ENCODE measurements at places on chromosomes 16 and 17.

DNA sequence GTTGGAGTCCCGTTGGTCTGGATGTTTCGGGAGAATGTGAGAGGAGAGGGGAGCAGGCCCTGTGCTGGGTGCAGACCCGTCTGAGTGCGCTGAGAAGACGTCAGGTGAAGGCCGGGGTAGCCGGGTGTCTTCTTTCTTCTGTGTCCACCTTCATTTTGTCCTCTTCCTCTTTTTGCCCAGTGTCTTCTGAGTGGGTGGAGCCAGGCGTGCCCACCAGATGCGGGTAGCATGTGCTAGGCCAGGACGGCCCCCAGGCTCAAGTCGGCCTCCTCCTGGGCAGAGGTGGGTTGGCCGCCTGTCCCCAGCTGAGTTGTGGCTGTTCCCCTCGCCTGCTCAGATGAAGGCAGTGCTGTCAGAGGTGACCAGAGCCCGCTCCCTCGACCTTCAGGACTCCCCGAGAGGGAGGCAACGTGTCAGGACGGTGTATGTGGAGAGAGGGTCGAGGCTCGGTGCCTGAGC lies 3.5 kb downstream of the METRNL start:
- DNase-seq, result no peak

DNA sequence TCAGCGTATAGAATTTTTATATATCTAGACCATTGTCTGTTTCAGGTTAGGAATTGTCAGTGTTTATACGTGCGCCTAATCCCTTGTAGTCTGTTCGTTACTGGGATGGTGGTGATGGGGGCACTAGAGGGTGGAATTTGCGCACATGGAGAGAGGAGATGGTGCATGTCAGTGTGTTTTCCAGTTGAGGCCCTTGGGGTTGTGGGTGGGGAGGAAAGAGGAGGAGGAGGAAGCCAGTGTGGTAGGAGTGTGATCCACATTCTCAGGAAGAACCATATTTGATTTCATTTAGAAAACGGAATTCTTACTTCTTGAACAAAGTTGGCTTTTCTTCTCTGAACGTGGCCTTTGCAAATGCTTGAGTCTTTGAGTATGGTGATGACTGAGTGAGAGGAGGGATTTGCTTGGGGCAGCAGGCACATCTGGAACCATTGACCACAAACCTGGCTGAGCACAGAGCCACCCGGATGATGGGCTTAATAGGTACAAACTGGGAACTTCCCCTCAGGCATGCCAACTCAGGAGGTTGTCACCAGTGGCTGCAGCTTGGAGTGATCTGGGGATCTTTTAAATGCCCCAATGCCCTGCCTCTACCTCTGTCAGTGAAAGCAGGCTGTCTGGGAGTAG lies 98.9 kb downstream of the PRKCB start:
- no peak for DNase-seq

DNA sequence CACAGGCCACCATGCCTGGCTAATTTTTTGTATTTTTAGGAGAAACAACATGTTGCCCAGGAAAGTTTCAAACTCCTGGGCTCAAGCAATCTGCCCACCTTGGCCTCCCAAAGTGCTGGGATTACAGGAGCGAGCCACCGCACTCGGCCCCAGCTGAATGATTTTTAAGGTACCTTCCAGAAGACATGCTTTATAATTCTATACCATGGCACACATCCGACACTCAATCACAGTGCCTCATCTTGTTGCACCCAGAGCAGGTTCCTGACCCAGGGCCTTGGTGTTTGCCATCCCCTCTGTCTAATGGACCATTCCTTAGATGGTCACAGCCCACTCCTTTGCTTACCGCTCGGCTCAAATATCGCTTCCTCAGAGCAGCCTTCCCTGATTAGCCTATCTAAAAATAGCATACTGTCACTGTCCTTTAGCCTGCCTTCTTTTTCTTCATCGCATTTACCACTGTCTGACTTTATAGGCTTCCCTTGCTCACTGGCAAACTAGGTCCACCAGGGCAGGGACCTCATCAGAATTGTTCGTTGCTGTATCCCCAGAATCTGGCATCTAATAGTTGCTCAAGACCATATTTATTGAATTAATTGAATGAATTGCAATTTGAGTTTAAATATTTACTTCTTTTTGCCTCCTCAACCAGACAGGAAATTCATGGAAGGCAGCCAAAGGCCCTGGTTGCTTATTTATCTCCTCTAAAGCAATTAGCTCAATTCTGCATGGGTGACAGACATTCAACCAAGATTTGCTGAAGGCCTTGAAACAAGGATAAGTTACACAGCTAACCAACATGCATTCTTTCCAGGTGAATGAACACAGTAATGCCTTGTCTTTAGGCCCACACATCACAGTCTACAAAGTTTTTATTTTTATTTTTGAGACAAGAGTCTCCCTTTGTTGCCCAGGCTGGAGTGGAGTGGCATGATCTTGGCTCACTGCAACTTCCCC lies 6.3 kb upstream of the TENT4B start:
- no peak for DNase-seq

- no peak for DNase-seq
Measured at GRCh38 chr16:63230421-63231040, 1194.3 kb upstream of the CDH8 start.

GRCh38 chr16:82672676-82673075 lies 45.9 kb downstream of the CDH13 start:
- no peak for DNase-seq

- DNase-seq, result no peak
Measured at GRCh38 chr17:9890124-9890523, 14.9 kb downstream of the RCVRN start.

DNA sequence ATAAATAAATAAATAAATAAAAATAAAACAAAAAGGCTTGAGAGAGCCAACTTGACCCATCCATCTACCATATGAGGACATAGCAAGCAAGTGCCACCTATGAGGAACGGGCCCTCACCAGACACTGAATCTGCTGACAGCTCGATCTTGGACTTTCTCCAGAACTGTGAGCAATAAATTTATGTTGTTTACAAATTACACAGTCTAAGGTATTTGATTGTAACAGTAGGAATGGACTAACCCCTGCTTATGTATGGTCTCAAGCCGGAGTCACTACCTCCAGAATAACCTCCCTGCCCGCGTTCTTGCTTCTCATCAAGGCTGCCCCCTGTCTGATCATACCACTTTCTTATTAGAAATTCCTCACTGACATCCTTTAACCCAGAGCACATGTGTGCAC lies 9.9 kb downstream of the SLC5A11 start:
- no peak for DNase-seq

DNA sequence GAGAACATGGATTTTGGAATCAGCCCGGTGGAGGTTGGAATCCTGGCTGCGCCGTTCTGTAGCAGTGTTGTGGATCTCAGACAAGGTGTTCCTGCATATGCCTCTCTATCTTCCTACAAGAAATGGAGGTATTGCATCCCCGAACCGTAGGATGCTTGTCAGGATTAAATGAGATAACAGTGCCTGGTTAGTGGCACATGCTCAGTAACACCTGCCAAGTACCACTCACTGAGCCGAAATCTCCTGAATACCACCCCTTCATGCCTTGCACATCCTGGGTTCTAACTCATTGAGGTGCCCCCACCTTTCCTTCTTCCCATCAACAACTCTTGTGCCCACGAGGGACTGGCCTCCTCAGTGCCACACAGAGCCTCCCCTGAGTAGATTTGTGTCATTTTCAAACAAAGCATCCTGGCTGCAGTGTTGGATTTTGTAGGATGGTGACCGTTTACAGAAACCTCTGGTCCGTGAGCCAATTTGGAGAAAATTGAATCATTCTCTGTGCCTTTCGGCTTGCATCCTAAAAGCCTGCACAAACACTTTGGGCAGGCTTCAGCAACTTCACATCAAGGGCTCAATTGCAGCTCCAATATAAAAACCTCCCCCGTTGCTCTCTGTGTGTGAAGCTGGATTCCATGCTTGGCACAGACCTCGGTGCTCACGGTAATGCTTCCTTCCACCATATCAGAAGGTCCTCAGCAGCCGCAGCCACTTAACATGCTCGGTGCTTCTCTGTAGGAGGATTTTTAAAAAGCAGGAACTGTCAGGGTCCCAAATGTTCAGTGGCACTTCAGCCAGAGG lies 84.2 kb downstream of the WWOX start:
- no peak for DNase-seq

- no peak for DNase-seq
Measured at GRCh38 chr17:975371-975915, 4.1 kb downstream of the NXN start.

DNA sequence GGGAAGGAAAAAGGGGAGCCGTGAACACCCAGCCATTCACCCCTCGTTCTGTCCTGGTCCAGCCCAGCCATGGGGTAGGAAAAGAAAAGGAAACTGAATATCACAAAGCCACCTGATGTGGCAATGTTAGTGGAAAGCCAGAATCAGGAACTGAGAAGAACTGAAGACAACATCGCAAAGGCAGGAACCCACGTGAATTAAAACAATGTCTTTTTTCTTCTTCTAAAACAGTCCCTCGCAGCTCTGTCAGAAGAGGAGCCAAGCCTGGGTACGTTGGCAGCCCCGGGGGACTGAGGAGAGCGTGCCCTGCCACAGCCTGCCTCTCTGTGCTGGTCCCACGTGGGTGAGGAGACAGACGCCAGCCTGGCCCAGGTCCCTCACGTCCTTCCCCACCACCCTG lies 55.0 kb downstream of the ZNF423 start:
- no peak for DNase-seq

GRCh38 chr17:80884811-80885210 lies 106.8 kb upstream of the CHMP6 start:
- no peak for DNase-seq

- no peak for DNase-seq
Measured at GRCh38 chr16:11429123-11429522, 83.9 kb downstream of the RMI2 start.

GRCh38 chr17:50638606-50638965 lies 3.9 kb downstream of the ABCC3 start:
- no peak for DNase-seq

DNA sequence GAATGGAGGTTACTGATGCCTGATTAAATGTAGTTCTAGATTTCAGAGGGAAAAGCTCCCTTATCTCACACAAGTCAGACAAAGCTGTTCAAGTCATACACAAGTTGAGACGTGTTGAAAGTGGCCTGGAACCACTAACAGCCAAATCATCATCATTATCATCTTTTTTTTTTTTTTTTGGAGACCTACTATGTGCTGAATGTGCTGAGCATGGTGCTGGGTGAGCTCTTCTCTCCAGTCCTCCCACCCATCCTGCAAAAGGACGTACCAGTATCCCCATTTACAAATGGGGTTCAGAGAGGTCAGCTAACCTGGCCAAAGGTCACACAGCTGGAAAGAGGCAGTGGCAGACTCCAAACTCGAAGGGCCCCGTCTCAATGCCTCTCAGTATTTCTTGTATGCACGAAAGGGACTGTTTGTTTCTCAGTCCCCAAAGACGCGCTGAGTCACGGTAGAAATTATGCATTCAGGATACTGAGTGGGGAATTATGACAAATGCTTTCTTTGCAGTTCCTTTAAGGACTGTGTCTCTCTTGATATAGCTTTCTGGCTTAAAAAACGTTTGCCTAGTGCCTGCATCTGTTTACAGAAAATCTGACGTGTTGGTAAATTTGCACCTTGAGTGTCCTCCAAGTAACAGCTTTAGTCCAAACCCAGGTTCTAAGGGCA lies 235.5 kb downstream of the XYLT1 start:
- DNase-seq, result no peak

- no peak for DNase-seq
Measured at GRCh38 chr17:44865231-44865660, 17.6 kb downstream of the HIGD1B start.

DNA sequence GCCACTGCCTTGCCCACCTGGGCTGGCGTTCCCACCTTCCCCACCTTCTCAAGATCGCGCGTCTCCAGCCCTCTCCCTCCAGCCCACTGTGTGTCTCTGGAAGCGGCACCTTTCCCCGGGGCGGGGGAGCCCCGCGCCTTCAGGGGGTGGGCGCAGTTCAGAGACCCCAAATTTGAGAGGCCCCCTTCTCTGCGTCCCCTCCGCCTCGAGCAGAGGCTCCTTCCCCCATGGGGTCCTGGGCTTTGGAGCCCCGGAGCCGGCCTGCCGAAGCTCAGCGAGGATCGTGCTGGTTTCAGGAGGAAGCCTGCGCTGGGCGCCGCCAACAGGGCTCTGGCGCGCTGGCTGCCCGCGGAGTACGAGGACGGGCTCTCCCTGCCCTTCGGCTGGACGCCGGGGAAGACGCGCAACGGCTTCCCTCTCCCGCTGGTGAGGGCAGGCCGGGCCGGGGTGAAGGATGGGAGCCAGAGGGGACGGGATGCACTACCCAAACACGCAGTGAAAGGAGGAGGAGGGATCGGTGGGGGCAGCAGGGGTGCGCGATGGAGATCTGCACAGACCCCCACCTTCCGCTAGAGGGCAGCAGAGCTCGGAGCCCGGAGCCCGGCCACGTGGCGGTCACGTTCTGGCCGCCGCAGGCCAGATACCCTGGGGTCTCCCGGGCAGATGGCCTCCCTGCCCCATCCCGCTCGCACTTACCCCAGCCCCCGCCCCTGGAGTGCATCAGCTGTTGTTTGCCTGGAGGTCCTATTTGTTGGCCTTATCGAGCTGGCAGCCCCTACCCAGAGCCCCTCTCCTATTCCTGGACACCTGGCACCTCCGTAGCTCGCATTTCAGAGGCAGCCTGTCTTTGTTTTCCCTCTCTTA lies 11.1 kb downstream of the LPO start:
- DNase-seq, result no peak

- no peak for DNase-seq
Measured at GRCh38 chr17:231966-232807, 50.7 kb upstream of the DOC2B start.

DNA sequence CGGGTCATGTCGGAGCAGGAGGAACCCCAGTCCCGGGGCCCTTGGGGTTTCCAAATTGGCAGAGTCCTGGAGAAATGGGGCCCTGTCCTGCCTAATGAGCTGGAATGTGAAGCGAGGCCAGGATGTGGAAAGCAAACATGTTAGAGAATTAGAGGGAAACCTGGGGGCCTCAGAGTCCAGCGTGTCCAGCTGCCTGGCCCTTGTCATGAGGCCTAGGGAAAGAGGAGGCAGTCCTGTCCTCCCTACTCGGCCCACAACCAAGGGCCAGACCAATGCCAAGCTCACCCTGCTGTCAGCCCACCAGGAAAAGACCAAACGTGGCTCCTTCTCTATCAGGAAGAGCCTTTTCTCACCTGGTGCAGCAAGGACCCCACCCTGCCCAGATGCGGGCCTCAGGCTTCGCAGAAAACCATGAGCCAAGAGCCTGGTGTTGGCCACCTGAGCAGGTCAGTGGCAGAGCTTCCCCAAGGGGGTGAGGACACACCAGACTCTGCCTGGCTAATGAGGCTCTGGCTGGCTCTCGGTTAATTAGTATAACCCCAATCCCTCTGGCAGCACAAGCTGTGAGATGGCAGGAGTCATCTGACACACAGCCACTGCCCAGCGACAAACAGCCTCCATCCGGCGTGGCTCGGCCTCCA lies 10.1 kb downstream of the TEKT5 start:
- DNase-seq, result no peak

- DNase-seq, result no peak
Measured at GRCh38 chr16:49473773-49474172, 100.2 kb downstream of the C16orf78 start.

DNA sequence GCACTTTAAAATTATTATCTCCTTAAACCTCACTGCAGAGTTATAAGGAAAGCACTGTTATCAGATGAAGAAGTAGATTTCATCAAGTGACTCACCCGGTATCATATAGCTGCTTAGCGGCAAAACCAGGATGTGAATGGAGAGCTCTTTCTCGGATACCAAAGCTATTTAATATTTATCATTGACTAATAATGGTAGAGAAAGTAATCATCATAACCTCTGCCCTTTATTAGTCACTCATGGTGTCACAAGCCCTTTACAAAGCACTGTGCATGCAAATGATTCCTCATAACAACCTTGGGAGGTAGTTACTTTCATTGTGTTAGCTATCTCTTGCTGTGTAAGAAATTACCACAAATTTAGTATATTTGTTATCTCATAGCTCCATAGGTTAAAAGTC lies 592.9 kb downstream of the MAF start:
- no peak for DNase-seq

GRCh38 chr16:84597528-84597896 lies 20.4 kb downstream of the COTL1 start:
- DNase-seq, result no peak
